Suprapubic skin (tissue), 4 donors: ENCODE measurements at places on chromosomes 7 and 10. TPM values are rescaled to one million over a fixed set of nuclear protein-coding genes. Genes with fewer than 3 reads are reported as not detected.

DNA sequence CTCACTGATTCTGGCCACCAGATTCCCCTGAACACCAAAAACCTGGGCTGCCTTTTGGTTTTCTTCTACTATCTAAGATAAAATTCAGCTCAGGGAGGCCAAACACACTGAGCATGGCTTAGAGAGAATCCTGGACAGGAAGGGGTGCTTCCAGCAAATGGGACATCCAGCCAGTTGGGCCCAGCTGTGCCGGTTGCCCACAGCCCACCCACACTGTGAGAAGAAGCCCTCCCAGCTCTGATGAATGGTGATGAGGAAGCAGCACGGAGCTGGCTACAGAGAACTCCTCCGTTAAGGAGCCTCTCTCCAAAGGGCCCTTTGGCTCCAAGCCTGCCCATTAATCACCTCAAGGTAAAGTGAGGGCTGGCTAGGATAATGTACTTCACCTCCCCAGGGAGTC lies 15.9 kb downstream of the LRRC18 start:
- no peak for DNase-seq

GRCh38 chr7:139752604-139753003 lies 25.2 kb downstream of the HIPK2 start:
- DNase-seq, result no peak

GRCh38 chr7:113128031-113128430 lies 9.7 kb upstream of the SMIM30 start:
- no peak for DNase-seq

GRCh38 chr10:106972381-106972780 lies 192.1 kb downstream of the SORCS1 start:
- DNase-seq, result no peak

DNA sequence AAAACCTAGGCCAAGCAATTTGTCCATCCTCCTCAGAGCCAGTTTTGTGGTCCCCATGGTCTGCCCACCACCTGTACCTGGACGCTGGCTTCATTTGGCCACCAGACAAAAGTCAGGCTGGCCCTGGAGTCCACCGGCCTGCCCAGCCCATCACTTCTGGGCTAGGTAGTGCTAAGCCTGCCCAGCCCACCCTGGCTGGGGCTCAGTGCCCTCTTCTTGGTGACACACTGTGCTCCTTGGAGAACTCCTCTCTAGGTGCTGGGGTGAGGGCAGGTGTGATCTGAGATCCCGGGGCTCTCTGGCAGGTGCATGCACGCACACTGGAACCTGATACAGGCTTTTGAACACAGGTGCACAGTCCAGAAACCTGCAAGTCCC lies 1.1 kb downstream of the AIFM2 start:
- peak; percentile 69 for DNase-seq

GRCh38 chr7:42734568-42734967 lies 177.3 kb downstream of the C7orf25 start:
- DNase-seq, result no peak

- no peak for DNase-seq
These were observed 80.7 kb downstream of the HIPK2 start for GRCh38 chr7:139697056-139697455.

DNA sequence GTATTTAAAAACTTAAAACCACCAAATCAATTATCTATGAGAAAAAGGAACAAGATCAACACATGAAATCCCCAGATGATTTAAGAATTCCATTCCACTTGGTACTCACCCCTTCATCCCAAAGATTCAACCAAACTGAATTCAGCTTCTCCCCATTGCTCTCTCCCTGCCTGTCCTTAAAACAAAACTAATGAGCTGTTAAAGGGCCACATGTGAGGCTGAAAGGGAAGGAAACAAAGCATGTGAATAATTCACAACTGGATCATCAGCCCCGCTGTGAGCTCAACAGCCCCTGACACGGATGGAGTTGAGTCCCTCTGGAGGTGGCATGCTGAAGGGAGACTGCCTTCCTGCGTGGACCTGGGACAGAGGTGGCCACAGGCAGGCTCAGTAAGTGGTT lies 32.9 kb downstream of the VOPP1 start:
- no peak for DNase-seq

GRCh38 chr10:118047157-118047719 lies 497 bp upstream of the RAB11FIP2 start:
- no peak for DNase-seq

GRCh38 chr7:14073543-14073942 lies 84.1 kb upstream of the ETV1 start:
- DNase-seq, result no peak

GRCh38 chr7:127287133-127287532 lies 34.4 kb upstream of the GRM8 start:
- DNase-seq, result no peak

DNA sequence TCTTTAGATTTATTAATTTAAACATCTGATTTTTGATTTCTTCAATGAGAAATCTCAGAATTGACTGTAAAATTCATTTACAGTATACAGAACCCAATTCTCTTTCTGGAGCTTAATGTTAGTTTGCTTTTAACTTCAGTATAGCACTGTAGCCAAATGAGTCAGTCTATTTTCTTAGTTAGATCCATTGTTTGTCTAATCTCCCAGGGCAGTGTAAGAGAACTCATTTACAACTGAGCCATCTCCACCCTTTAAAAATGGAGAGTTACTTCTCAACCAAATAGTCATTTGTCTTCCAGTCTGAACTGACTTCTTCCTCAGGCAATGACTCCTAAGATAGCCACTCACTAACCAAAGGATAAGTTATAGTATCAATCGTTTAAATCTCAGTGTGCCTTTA lies 3.0 kb upstream of the WNT2 start:
- DNase-seq, result no peak

Gene GLI3
- total RNA-seq, result 25.7 TPM

Gene HOXA1
- total RNA-seq, result 4.0 TPM

Gene ATRNL1
- total RNA-seq, result 0.44 TPM

Gene RNF32
- not detected for total RNA-seq

Gene TDRD1
- total RNA-seq, result 0.40 TPM

Gene C10orf67
- 1.4 TPM for total RNA-seq

Gene DOCK4
- total RNA-seq, result 11.9 TPM

Gene CTAGE4
- total RNA-seq, result 35.0 TPM
